Left lung (tissue), 14 donors: ENCODE measurements at places on chromosomes 5 and 9. TPM values are rescaled to one million over a fixed set of nuclear protein-coding genes. Genes with fewer than 3 reads are reported as not detected.

DNA sequence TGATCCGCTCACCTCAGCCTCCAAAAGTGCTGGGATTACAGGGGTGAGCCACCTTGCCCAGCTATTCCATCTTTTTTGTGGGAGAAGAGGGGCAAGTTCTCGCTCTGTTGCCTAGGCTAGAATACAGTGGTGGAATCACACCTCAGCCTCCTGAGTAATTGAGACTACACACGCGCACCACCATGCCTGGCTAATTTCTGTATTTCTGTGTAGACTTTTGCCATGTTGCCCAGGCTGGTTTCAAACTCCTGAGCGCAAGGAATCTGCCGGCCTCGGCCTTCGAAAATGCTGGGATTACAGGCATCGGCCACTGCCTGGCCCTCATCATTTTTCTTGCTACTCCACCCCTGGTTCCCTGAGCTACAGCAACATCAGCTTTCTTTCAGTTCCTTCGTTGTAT, 2.8 kb upstream of the NOL6 start:
- no peak for DNase-seq

- DNase-seq: peak; percentile 71
Observed at GRCh38 chr5:139141446-139142204, 56.5 kb downstream of the SIL1 start.

DNA sequence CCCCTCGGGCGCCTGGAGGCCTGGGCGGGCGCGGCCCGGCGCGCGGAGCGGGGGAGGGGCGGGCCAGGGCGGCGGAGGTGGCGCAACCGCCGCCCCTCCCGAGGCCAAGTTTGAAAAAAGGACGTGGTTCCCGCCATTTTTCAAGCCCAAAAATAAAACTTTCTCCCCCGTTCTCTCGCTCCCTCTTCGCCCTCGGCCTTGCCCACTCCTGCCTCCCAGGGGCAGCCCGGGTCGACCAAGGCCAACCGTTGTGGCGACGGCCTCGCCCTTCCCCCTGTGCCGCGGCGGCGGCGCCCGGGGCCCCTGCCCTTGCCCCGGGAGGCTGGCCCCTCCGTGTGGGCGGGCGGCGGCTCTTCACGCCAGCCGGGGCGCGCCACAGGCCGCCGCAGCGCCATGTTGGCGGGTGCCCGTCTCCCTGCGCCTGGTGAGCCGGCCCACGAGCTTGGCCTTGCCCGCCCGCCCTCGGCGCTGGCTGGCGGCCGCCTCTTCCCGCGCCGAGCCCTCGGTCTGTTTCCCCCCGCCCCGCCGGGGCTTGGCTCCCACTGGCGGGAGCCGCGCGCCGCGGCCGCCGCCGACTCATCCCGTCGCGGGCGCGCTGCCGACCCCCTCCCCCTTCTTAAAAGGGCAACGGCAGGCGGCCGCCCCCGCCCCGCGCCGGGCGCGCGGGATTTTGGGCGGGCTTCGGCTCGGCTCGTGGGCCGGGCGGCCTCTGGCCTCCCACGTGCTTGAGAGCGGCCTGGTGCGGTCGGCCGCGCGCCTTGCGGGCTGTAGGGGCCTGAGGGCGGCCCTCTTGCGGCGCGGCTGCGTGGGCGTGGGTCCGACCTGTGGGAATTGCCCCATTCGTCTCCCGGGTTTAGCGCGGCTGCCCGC, 1.3 kb downstream of the ANP32B start:
- peak; percentile 91 for DNase-seq

- no peak for DNase-seq
Observed at GRCh38 chr9:94875300-94876020, 149.0 kb downstream of the AOPEP start.

GRCh38 chr5:1549475-1550030, 25.8 kb upstream of the LPCAT1 start:
- no peak for DNase-seq

GRCh38 chr5:3330442-3330841, 265.2 kb upstream of the IRX1 start:
- DNase-seq: no peak

DNA sequence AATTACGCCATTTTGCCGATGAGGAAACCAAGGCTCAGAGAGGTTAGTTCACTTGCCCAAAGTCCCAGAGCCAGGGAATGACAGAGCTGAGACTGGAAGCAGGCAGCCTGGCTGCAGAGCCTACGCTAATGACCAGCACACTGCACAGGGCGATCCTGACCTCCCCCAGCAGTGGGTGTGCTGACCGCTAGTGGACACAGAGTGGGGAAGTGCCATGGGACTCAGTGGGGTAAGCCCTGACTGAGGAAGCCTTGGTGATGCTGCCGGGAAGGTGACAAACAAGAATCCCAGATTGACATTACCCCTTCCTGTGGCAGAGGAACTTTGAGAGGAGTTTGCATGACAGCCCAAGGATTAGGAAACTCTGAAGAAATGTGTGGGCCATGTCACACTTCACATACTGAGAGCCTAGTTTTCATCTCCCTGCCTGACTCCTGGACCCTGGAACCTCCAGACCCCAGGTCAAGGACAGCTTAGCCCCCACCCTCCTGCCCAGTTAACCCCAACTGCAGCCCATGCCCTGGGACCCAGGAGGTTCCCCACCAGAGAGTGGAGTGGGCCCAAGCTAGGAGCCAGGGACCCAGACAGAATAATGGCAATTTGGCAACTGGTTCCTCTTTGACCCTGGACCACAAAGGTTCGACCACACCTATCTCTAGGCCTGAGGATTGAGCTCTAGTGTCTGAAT, 19.7 kb upstream of the CSF1R start:
- no peak for DNase-seq

The RPL7A gene
- polyA plus RNA-seq: 3,085 TPM

The DBH gene
- polyA plus RNA-seq: 1.4 TPM

The SLC27A6 gene
- 4.8 TPM for polyA plus RNA-seq
